ENCODE measurements at places on chromosomes 4 and X. TPM values are rescaled to one million over a fixed set of nuclear protein-coding genes. Genes with fewer than 3 reads are reported as not detected.

The GLUD2 gene
- total RNA-seq = 0.34 TPM

The STK32B gene
- total RNA-seq = 0.59 TPM

The PAGE2B gene
- total RNA-seq = not detected

The ANTXR2 gene
- total RNA-seq = 33.3 TPM

The SASH3 gene
- total RNA-seq = not detected

The EREG gene
- total RNA-seq = 5.9 TPM

The SYP gene
- 0.15 TPM for total RNA-seq

The MAGEA3 gene
- not detected for total RNA-seq

The FABP2 gene
- total RNA-seq = not detected

The SFRP2 gene
- total RNA-seq = 3.2 TPM

The PIR gene
- total RNA-seq = 7.7 TPM

The SUV39H1 gene
- 21.7 TPM for total RNA-seq

The NAP1L3 gene
- total RNA-seq = 0.89 TPM

The SPCS3 gene
- total RNA-seq = 55.1 TPM

The CT45A5 gene
- total RNA-seq = not detected

The KCND1 gene
- 1.3 TPM for total RNA-seq

The LDB2 gene
- 3.9 TPM for total RNA-seq

The IQSEC2 gene
- 9.4 TPM for total RNA-seq

Measured in bronchus fibroblast of lung (primary cell).